HFFc6 (cell line): ENCODE measurements at places on chromosomes 3 and 15. TPM values are rescaled to one million over a fixed set of nuclear protein-coding genes. Genes with fewer than 3 reads are reported as not detected.

The SEMA5B gene
- not detected in 3 replicates for total RNA-seq

The SLC6A1 gene
- total RNA-seq = not detected in 3 replicates

The BDH1 gene
- 0.87 to 2.0 TPM (median 2.0 TPM) in 3 replicates for total RNA-seq

The SKOR1 gene
- total RNA-seq = 0.08 and 0.09 TPM in 2 replicates

The LDHAL6B gene
- total RNA-seq = not detected in 3 replicates

The CFAP92 gene
- total RNA-seq = not detected in 3 replicates

The QTRT2 gene
- total RNA-seq = 20.3 and 23.2 TPM in 2 replicates

The SHC4 gene
- total RNA-seq = 2.3 to 4.2 TPM (median 3.2 TPM) in 3 replicates

The CACNA2D3 gene
- total RNA-seq = 0.16 and 0.20 TPM in 2 replicates

The SLC38A3 gene
- total RNA-seq = not detected in 3 replicates

The CPNE4 gene
- not detected in 3 replicates for total RNA-seq

The FANCD2OS gene
- not detected in 3 replicates for total RNA-seq

The PLA2G4D gene
- not detected in 3 replicates for total RNA-seq

The ARPIN gene
- total RNA-seq = 6.0 to 11.2 TPM (median 9.4 TPM) in 3 replicates

The MIX23 gene
- total RNA-seq = 41.3 and 42.7 TPM in 2 replicates

The CLDN16 gene
- not detected in 3 replicates for total RNA-seq

The RASGRF1 gene
- total RNA-seq = 0.11 to 0.16 TPM in 2 of 3 replicates, not detected in the other

The CD86 gene
- not detected in 2 replicates for total RNA-seq
